ENCODE measurements at places on chromosomes 7 and 10.

GRCh38 chr10:113776553-113776952, 25.1 kb downstream of the PLEKHS1 start:
- DNase-seq, result no peak

- DNase-seq, result peak; percentile 41
These were observed 104.1 kb downstream of the THSD7A start for GRCh38 chr7:11727864-11728263.

DNA sequence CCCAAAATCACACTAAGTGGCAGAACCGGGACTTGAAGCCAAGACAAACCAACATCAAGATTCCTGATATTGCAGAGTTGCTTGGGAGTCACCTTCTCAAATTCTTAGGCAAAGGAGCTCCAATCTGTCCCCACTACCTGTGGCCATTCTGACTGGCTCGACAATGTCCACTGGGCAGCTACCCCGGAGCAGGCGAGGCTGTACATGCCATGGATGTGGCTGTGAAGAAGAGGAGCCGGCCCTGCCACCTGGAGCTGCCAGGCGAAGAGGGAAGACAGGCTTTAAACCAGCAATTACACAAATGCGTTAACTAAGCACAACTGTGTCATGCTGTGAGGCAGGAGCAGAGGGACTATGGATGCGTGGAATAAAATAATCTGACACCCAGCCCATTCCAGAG, 18.1 kb downstream of the CAMK2G start:
- DNase-seq, result no peak

DNA sequence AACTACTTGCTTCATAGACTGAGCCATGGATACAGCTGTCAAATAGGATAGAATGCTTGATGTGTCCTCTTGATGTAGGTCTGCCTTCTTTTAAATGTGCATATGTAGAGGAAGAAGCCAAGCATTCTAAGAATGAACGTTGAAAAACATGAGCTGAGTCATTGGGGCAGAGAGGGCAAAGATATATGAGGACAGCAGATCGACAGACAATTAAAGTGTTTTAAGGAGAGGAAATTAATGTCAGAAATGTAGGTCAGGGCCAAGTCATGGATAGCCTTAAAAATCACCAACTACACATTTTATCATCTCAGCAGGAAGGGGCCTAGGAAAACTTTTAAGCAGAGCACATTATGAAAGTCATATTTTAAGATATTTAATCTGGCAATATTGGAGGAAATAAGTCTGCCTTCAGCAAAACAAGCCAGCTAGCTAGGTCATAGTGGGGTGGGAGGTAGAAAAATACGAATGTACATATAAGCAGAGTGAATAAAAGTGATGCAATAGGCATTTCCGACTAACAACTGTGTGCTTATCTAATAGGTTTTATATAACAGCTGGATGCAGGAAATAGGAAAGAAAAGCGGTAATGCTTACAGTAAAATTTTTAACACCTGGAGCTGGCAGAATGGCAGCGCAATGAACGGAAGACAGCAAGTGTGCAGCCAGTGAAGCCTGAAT, 638.3 kb upstream of the TPK1 start:
- no peak for DNase-seq

DNA sequence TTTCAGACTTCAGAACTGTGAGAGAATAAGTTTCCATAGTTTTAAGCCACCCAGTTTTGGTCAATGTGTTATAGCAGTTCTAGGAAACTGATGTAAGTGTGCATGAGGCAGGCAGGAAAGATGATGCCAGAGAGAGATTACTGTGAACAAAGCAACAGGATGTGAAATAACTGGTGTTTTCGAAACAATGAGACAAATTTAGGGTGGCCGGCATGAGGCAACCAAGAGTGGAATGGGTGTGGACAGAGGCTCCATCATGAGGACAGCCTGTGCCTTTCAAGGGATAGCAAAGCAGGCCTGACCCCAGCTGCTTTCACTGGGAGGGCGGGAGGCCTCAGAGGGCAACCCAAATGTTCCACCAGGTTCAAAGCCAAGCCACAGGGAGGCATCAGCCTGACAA, 67.3 kb upstream of the UCN3 start:
- no peak for DNase-seq
